NCI-H1105 (cell line): ENCODE measurements at places on chromosomes 6 and 20.

DNA sequence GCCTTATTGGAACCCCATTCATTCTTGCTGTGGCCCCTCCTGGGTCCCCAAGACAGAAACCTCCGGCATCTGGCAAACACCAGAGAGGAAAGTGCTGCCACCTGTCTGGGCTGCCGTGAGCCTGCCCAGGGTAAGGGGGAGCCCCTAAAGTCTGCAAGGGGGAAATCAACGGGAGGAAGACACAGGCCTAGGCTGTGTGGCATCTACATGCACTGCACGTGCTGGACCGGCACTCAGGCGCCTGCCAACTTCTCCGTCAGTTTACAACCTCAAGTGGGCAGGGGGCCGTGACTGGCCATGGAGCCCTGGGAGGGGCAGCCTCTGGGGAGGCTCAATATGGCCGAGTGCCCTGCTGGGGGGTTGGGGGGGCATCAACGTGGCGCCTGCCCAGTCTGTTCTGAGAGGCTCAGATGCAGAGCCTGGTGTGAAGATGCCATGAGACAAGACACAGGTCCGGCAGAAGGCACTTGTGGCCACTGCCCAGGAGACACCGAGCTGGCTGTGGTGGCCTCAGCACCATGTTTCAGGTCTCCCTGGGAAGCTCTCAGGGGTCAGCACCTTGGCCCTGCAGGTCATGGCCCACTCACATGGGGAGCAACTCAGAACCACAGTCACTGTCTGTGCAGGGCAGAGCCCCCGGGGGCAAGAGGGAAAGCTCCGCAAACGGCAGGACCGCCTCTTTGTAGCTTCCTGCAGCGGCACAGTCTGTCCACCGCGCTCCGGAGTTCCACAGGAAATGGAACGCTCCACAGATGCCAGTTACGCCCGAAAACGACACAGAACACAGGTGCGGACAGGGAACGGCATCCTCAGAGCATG lies 8.4 kb downstream of the UCKL1 start:
- no peak for DNase-seq

GRCh38 chr6:17470938-17471327 lies 77.5 kb downstream of the CAP2 start:
- no peak for DNase-seq

GRCh38 chr20:15942130-15942529 lies 631.1 kb downstream of the KIF16B start:
- DNase-seq: no peak

- DNase-seq: no peak
Measured at GRCh38 chr6:105401247-105402089, 1.4 kb downstream of the PREP start.
